Foreskin fibroblast (primary cell): ENCODE measurements at places on chromosomes 12 and 14.
A peak's percentile ranks its signal among the peaks of the same experiment; 100 is the strongest.

DNA sequence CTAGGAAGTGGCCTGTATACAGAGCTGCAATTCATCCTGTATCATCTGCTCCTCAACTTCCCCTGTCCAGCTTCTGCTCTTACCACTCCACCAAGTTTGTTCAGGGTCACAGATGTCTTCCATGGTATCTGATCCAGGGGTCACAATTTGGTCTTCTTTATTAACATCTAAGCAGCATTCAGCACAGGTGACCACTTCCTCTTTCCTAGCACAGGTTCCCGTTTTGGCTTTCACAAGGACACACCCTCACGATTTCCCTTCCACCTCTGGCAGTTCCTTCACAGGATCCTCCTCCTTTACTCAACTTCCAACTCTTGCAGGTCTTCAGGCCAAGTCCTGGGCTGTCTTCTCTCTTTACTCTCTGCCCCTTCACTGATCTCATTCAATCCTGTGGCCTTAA is 93.6 kb downstream of the TTC7B start:
- DNase-seq: no peak

GRCh38 chr14:50008974-50009373 is 107.4 kb downstream of the VCPKMT start:
- peak; percentile 28 for DNase-seq

DNA sequence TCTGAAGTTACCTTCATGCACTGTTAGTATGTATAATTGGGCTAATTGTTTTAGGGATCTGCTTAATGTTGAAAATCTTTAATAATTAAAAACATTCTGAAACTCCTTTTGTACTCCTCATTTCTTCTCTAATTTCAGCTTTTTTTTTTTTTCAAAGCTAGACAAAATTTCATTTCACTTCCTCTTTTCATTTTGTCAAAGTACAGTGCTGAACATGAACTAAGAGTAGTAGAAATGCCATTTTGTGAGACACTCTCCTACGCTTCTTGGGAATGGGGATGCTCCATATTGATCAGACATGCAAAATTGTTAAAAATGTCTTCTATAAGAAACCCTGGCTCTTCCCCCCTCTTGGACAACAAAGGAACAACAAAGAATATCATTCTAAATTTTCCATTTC is 1.7 kb downstream of the ABCD2 start:
- no peak for DNase-seq

GRCh38 chr14:59481871-59482540 is 2.2 kb downstream of the L3HYPDH start:
- DNase-seq: peak; percentile 65

- DNase-seq: no peak
Observed at GRCh38 chr12:81141217-81141616, 63.3 kb downstream of the ACSS3 start.

DNA sequence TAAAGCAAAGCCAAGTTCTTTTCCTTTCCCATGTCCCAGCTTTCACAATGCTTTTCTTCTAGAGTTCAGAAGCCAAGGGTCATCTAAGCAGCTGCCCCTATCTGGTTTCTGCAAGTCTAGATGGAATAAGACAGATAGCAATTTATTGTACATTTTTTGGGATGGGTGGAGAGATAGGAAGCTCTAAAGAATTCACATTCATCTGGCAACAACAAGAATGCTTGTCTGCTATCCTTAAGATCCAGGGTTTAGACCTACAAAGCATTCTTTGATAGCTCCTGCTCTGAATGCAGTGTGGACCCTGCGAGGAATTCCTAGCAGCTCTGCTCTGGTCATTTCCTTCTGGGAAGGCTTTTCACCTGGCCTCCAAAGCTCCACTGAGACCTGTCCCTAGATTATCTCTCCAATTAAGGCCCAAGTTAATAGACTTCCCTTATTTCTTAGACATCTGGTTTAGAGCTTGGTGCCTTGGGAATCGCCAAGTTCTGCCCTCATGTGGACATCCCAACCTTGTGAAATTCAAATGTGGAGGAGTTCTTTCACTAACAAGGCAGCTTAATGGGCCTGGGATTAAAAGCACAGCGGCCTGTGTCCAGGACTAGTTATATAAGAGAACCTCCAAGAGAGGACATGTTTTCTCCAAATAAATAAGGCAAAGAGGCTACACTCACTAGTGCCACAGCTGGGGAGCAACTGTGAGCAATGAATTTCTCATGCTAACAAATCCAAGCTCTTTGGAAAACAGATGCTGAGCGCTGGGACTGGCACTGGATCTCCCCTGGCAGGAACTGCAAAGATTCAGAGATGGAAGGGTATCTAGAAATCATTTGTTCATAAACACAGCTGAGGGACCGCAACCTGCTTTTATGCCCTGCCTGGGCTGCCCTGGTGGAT is 384.5 kb upstream of the DDHD1 start:
- DNase-seq: no peak

DNA sequence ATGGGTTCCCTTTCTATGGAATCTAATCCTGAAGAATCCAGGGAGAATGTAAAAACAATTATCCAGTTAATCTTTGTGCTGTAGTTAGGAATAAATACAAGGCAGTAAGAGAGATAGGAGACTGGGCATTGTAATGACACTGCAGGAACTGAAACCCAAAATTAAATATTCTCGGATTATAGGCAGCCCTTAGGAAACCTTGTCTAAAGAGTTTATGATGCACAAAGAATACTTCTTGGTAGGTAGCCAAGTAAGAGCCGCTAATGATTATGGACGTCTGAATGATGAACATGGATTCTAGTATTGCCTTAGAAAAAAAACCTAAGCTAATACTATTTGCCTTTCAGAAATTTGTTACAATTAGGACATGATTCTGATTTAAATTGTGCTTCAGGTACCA is 165.4 kb upstream of the LRIG3 start:
- DNase-seq: peak; percentile 23

DNA sequence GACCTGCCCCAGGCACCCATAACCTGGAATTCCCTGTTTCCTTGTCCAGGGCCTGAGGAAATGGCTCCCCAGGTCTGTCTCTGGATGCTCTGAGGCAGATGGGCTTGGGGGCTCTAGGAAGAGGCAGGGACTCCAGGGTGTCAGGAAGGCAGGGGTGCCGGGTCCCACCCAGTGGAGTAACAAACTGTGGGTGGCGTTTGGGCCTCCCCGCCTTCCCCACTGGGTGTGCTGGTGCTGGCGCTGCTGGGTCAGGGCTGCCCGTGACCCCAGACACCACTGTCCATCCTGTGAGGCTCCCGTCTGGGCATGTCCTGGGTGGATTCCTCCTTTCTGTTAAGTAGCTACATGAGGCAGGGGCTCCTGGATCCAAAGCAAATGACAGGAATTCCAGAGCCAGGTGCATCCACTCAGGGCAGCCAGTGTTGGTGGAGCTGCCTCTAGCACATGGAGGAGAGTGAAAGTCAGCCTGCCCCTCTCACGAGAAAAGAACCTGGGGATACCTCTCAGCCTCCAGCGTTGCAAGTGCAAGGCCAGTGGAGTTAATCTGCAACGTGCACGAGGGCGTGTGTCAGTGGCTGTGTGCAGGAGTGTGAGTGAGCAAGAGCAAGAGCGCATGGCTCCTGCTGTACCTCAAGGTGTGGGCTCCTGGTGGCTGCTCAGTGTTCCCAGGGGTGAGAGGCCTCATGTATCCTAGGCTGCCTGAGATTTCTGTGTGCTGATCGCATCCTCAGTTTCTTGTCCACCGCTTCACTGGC is 403.1 kb downstream of the TMEM121 start:
- no peak for DNase-seq

DNA sequence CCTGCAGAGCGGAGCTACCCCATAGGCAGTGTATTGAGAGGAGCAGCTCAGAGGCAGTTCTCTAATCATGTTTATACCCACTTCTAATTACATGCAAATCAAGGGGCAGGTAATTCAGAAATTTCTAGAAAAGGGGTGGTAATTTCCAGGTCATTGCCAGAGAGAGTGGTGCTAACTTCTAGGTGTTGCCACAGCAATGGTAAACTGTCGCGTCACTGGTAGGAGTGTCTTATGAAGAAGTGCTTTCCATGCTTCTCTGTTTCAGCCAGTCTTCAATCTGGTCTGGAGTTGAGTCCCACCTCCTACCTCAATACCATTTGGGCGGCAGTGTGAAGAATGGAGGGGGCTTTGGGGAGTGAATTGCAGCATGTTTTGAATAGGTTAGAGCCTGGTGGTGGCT is 8.5 kb upstream of the AMN1 start:
- DNase-seq: no peak

- no peak for DNase-seq
Observed at GRCh38 chr12:110246636-110247339, 34.3 kb upstream of the ATP2A2 start.

DNA sequence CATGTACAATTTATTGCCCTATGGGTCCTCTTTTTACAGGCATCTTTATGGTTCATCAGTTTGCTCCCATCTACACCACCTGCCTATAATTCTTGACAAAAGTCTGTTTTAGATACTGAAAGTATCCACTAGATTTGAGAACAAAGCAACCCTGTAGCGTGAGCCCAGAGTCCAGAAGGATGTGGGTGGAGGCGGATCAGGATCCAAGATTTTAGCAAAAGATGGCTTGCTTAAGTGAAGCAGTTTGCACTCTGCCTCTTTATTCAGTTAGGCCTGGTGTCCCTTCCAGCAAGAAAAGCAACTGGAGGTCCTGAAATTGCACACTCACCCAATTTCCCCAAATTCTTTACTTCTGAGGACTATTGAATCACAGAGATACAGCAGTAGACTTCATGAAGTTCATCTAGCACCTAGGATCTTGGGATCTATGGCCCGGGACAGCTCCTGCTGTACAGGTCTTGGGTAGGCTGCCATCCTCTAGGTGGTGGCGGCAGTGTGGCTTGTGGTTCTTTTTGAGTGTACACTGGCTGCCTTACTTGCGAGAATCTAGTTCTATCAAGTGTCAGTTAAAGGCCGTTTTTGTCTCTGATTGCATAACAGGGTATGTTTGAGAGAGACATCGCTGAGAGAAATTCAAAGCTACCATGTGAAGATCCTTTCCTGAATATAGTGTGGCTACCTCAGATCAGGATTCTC is 873.2 kb downstream of the NRXN3 start:
- no peak for DNase-seq

DNA sequence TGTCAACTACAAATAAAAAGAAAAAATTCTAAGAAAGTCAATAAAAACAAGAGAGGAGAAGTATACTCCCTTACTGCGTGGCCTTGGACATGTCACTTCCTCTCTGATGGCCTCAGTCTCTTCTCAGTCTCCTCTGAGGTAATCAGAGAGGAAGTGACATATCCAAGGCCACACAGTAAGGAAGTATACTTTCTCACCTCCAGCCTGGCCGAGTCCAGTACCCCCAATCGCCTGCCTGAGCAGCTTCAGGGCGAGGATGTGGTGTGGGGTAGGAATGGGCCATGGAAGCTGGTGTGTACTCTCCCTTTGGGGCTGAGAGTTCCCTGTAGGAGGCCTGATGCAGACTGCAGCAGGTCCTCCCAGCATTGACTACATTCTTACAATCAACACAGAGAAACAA is 15.8 kb downstream of the VDR start:
- DNase-seq: no peak

GRCh38 chr12:56197921-56198635 is 8.8 kb upstream of the SMARCC2 start:
- no peak for DNase-seq

- peak; percentile 91 for DNase-seq
Observed at GRCh38 chr12:2959192-2959504, at the start of gene TEAD4. Gene TEAD4 (plus strand): TSS chr12:2959397.

DNA sequence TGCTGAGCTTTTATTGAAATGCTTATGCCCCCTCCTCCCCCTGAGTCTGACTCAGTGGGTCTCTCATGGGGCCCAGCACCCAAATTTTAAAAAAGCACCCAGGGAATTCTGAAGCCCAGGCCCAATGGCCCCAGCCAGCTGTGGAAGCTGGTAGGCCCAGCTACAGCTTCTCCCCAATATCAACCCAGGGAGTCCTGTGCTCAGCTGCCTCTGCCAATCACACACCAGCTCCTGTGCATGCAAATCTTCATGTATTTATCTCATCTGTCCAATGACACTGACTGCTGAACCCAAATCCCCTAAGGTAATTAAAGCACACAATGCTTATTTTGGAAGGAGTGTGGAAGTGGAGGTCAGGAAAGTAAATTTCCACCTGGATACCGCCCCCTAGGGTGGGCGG is 76.3 kb downstream of the CCDC88C start:
- no peak for DNase-seq

DNA sequence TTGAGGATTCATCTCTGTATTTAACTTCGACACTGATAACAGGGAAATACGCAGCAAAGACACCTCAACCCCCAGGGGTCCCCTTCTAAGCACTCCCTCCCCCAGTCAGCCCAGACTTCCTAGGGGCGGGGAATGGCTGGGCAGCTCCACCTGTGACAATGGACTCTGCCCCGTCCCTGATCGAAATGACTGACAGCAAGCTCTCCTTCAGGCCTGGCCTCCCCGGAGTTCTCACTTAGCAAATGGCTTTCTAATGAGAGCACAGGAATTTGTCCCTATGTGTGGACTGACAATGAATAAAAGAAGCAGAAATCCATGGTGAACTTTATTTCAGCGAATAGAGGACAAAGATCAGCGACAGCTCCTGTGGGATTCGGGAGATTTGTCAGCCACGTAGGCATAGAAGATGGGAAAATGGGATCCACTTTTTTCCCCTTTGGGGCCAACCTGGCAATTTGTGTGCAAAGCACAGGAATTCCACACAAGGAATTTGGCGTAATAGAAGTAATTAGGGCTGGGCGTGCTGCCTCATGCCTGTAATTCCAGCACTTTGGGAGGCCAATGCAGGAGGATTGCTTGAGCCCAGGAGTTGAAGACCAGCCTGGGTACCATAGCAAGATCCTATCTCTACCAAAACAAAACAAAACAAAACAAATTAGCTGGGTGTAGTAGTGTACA is 63.8 kb downstream of the TNFAIP2 start:
- DNase-seq: no peak

GRCh38 chr14:105141026-105141425 is 27.6 kb downstream of the JAG2 start:
- no peak for DNase-seq

DNA sequence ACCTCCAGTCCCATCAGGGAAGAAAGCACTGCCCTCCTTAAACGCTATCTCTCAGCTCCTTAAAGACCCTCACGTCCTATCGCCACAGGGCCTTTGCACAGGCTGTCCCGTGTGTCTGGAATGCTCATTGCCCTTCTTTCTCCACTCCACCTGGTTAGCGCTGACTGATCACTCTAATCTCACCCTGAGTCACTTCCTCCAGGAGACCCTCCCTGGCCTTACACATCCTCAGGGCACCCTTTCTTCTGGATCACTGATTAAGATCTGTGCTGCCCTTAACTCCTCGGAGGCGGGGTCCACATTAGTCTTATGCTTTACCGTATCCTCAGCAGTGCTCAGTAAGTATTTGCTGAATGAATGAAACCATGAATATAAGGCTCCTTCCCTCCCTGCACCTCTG is 94.7 kb downstream of the SYNE3 start:
- DNase-seq: no peak
